ENCODE measurements at places on chromosomes 7 and 10.

GRCh38 chr7:148941598-148942275 lies 57.6 kb upstream of the EZH2 start:
- DNase-seq, result peak; percentile 84

DNA sequence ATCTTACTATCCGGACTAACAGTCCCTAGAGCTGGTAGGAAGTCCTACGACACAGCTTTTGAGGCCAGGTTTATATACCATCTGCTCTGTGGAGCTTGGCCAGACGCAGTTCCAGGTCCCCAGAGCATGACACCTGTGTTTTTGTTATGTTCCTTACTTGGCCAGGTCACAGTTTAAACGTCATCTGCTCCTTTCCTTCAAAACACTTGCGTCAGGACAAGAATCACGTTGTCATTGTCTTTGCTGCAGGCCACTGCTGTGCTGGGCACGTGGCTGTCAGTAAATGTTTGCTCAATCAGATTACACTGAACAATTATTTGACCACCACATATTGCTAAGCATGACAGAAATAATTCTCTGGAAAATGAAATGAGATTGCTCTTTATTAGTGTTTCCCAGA lies 23.9 kb downstream of the SLC18A2 start:
- no peak for DNase-seq

DNA sequence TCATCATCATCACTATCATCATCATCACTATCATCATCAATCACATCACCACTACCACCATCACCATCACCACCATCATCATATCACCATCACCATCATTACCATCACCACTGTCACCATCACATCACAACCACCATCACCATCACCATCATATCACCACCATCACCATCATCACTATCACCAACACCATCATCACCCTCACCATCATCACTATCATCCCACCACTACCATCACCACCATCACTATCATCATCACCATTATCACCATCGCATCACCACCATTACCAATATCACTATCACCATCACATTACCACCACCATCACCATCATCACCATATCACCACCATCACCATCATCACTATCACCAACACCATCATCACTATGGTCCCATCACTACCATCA lies 539.1 kb downstream of the PTPRN2 start:
- DNase-seq, result no peak

GRCh38 chr7:157373493-157373892 lies 36.7 kb downstream of the DNAJB6 start:
- DNase-seq, result no peak

DNA sequence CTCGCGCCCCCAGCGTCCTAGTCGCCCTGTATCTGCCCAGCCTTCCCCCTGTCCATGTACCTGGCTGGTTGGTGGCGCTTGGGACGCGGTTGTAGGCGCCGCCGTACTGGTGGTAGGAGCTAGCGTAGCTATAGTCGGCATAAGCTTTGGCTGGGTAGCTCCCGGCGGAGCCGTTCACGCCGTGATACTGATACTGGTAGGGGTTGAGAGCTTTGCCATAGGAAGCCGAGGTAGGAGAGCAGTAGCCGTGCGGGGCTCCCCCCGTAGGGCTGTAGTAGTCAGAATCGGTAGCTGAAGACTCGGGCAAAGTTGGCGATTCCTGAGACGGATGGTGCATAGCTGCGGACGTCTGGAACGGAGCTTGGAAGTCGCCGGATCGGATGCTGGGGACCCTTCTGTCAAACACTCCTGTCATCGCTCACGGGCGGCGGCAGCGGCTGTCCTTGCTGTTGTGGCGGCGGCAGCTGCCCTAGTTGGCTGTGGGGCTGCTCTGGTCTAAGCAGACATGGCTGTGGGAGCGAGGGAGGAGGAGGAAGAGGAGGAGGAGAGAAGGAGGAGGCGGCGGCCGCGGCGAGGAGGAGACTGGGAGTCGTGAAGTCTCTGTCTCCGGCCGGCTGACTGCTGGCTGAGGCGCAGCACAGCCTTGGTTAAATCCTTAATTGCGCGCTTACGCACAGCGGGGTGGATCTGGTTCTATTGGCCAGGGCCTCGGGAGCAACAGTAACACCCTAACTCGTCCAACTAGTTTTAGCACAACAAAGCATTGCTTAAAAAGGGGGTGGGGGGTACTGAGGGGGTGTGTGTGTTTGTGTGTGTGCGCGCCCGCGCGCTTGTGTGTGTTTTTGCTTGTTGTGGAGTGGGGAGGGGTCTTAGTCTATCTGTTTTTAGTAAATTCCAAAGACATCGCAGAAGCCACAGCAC lies at the start of gene DLX5:
Gene DLX5, minus strand, starts transcription at position 623 of the 921 bp plus-strand sequence. Its CDS starts 208 bp downstream, at position 415.
- no peak for DNase-seq

- DNase-seq, result no peak
Observed at GRCh38 chr10:117126034-117126433, 12.0 kb downstream of the VAX1 start.

GRCh38 chr10:110141185-110141584 lies 66.2 kb upstream of the MXI1 start:
- DNase-seq, result no peak

GRCh38 chr10:86019141-86019540 lies 347.5 kb downstream of the GRID1 start:
- no peak for DNase-seq

DNA sequence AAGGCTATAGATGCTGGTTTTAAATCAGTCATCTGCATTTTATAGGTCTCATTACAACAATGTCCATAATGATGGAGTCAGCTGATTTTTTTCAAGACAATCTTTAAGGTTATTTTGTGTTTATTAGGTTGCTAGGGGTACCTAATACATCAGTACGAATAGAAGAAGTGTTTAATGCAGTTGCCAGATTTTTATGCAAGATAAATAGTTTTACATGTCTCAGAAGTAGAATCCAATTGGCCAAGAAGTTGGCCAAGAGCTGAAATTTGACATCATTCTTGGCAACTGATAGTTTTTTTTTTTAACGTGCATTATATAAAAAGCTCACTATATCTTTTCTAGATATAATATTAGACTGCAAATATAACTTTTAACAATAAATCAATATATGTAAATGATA lies 208.5 kb downstream of the TRIL start:
- DNase-seq, result no peak

DNA sequence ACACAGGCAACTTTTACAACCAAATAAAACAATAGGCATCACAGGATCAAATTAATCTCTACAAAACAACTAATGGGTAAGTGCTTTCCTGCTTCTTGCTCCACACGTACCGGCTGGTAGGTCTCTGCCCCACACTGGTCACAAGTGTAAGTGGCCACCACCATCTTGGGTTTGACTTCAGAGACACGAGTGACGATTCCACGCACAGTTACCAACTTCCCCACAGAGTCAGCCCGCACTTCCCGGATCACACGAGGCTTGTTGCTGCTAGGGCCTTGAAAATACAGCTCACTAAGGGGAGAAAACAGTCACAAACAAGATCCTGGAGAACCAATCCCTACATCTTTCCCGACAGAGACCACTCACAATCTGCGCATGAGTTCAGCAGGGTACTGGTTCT lies 2.3 kb downstream of the MCM7 start:
- no peak for DNase-seq

DNA sequence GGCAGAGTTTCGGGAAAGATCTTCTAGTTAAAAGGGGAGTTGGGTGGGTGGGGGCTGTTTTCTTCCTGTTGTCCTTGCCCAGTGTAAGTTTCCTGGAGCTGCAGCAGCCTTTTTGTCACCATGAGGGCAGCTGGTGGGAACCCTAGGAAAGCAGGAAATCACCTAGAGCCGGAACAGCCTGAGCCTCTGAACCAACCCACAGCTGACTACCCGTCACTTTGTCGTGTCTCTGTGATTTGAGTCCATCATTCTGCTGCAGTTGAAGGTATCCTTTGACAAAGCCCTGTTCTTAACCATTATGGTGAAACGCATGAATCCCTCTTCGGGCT lies 1.2 kb upstream of the C10orf143 start:
- no peak for DNase-seq

DNA sequence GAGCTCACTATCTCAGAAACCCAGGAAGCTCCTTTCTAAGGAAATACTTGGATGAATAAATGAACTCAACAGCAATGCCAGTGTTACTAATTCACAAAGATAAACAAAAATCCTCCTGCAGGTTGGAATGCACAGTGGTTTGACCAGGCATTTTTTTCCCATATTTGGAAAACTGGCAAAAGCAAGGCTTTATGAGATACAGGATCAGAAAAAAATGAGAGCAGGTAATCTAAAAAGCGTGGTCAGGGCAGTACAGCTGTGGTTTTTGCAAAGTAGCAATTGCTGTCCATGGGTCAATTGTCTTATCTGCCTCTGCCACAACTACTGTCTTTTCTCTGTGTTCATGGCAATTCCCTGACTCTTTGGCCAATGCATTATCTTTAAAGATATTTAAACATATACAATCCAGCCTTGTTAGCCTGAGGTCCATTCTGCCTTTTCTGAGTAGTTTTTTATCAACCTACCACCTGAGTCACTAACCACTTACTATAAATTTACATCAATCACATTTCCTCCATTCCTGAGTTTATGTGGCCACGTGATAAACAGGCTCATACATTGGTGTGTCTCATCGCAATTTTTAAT lies 564.5 kb upstream of the IGFBP3 start:
- no peak for DNase-seq

DNA sequence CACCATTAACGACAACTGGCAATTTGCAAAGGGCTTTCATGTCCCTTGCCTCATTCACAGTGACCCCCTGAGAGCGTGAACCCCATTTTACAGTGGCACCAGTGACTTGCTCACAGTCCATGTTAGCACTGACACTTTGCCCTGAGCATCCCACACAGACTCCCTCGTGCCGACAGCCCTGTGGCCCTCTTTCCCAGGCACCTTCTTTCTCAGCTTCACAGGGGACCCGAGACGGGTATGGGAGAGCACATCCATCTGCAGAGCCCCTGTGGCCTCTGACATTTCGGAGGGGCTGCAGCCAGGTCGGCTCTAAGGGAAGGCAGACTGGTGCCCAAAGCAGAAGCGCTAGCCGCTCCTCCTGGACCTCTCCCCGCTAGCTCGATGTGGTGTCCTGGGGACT lies 10.8 kb downstream of the LOXL4 start:
- DNase-seq, result no peak

DNA sequence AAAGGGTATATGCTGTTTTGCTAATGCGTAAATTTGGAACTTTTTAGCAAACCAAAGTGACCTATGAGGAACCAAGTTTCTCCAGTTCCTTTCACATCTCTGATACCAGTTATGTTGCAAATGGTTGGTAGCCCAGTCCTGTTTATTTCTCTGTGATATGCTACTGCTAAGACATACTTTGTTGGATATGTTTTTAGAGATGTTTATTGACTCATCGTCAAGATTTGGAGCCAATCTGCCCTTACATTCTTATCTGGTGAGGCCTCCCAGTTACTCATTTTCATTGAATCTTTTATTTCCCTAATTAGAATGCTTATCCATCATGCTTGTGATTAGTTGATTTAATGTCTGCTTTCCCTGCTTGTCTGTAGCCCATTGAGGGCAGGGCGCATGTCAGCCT lies 58.9 kb downstream of the LRGUK start:
- DNase-seq, result no peak

DNA sequence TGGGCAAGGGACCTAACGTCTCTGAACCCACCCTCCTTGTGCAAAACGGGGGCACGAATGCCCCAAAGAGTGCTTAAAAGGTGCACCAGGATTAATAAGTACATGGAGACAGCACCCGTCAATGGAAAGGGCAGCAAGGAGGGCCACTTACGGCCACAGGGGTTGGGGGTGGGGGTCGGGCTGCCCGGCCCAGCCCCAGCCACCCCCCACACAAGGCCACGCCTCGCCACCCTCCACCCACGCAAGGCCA lies 213.4 kb downstream of the MAD1L1 start:
- DNase-seq, result no peak

DNA sequence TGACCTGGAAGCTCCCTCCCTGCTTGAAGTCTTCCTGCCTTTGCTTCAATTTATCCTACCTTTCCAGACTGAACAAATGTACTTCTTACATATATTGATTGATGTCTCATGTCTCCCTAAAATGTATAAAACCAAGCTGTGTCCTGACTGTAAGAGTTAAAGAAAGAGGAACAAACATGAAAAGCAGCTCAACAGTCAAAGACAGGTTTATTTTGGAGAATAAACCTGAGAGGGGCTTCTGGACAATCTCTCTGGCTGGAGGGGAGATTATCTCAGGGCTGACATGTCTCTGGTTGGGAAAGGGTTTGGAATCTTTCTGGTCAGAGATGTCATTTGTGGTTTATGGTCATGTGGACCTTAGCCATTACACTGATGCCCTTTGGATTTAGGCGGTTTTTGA lies 41.0 kb downstream of the OR13A1 start:
- DNase-seq, result no peak

- no peak for DNase-seq
Observed at GRCh38 chr7:104661575-104661974, 333.2 kb downstream of the LHFPL3 start.

DNA sequence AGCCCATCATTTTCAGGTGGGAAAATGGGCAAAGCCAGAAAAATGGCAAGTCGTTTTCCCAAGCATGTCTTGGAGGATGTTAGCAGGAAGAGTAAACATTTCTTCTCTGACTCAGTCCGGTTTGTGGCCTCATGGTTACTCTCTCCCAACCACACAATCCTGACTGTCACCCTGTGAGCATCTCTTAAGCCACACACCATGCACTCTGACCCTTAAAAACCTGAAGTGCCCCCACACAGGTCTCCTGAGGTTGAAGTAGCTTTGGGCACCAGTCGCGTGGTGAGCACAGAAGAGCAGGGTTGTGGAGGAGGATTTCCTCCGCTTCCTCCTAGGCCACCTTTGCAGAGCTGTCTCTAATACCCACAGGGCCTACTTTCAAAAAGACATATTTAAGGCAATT lies 387.3 kb upstream of the NPVF start:
- no peak for DNase-seq

- no peak for DNase-seq
Observed at GRCh38 chr7:106372126-106372525, 87.3 kb upstream of the NAMPT start.

DNA sequence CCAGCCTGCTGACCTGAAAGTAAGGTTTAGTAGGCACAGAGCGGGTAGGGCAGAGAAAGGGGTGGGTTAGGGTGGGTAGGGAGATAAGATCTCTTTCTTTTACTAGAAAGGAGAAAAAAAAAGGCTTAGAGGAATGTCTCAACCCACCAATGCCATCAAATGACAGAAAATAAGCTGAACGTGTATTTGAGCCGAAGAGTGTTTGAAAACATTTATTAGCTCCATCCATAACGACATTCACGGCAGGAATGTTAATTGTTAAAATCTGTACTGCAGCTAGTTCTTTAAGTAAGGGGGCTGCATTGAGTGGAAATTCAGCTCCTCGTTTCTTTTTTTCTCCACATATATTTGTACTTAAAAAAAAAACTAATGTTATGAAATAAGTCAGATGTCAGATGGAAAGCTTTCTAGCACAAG lies 63.7 kb upstream of the ARID5B start:
- no peak for DNase-seq

- DNase-seq, result no peak
Observed at GRCh38 chr10:121524157-121524817, 74.0 kb downstream of the FGFR2 start.

DNA sequence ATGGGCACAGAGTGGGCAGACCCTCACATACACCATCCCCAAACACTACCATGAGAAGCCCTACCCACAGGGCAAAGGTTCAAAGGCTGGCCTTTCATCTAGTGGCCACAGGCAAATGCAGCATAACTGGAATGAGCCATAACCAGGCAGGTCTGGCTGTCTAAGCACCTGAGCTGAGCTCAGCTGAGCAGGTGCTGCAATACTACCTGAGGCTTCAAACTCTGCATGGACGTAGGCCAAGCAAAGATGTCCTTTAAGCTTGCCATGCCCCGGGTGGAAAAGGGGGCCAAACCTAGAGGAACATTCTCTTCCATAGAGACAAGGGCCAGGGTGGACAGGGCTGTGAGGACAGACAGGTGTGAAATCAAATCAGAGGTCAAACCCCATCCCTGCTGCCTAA lies 65.3 kb upstream of the CAMK2B start:
- no peak for DNase-seq

Data from CD4-positive, alpha-beta memory T cell (primary cell).